ENCODE measurements at places on chromosomes 16 and 17. TPM values are rescaled to one million over a fixed set of nuclear protein-coding genes. Genes with fewer than 3 reads are reported as not detected.

GRCh38 chr17:28493460-28493859 lies 12.7 kb upstream of the FOXN1 start:
- peak; percentile 37 for DNase-seq

DNA sequence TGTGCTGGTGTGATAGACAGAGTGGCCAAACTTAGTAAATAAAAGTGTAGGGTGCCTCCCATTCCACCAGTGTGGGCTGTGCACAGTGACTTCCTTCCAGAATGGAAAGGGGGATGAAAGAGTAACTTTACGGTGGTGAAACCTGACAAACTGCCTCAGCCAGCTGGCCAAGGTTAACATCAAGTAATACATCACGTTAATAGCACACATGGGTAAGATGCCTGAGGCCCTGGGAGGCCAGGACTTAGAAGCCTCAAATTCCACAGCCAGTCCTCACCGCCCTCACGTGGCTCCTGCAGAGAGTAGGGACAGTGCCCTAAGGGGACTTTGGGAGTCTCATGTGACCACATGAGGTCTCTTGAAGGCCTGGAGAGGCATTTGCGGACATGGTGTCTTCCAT lies 14.1 kb downstream of the RMI2 start:
- no peak for DNase-seq

DNA sequence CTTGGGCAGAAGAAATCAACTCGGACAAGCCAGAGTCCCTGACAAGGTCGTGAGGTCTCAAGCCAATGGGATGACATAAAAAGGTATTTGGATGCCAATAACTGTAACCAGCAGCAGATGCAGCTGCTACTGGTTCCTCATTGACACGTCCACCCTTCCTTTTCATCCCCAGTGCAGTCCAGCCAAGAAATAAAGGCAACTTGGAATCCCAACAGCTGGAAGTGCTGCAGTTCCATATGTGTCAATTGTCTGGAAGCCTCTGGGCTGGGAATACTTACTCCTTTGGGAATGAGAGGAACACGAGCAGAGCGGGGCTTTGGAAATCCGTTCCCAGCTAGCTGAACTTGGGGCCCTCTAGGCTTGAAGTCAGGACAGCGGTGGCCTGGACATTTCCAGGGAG lies 360.4 kb upstream of the ZFHX3 start:
- no peak for DNase-seq

- DNase-seq, result no peak
These were observed 77.2 kb downstream of the NT5M start for GRCh38 chr17:17380145-17380925.

DNA sequence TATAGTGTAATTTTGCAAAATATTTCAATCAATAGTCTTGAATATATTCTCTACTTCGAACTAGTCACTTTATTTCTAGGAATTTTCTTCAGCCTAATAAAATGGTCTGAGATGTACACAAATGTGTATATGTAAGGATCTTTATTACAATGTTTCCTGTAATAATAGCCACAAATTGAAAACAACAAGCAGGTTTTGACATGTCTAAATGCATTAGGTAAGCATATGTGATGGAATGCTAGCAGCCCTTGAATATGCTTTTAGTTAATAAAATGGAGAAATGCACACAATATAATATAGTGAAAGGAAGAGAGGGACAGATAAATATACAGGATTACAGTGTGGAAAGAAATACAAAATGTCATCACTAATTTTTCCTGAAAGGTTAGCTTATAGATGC lies 196.5 kb upstream of the IRX5 start:
- DNase-seq, result no peak

- DNase-seq, result no peak
These were observed 4.6 kb upstream of the MAPK8IP3 start for GRCh38 chr16:1701216-1701878.

DNA sequence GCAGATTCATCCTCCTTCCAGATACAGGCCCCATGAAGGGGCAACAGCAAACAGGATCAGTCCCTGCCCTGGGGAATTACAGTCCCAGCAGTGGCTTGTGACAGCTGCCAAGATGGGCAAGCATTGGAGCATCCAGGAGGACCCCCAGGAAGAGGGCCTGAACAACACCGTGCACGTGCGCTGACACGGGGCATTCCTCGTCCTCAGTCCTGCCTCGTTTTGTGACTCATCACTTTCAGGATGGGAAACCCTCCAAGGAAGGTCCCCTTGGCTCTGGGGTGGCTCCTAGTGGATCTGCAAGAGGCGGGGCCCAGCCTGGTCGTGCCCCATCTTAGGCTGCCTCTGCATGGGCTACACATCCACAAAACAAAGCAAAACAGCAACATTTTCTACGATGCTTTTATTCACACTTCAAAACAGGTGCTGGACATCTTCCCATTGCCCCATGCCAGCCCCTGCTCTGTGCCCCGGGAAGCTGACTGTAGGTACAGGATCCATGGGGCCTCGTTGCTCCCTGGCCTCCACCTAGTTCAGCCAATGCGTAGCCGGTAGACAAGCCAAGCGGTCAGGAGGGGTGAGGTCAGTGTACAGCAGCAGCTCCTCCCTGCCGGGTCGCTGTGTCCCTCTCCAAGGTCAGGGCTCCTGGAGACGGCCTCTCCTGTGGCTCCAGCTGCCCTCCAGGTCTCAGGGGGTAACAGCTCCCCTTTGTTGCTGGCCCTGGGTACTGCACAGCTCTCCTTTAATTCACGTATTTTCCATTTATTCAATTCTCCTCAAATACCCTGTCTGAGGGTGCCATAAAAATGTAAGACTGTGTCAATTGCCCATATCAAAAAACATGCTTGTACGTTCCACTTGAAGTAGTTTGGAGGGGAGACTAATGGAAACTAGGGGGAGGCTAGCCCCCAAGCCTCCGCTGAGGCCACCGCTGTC lies 32.2 kb downstream of the ACTG1 start:
- peak; percentile 69 for DNase-seq

DNA sequence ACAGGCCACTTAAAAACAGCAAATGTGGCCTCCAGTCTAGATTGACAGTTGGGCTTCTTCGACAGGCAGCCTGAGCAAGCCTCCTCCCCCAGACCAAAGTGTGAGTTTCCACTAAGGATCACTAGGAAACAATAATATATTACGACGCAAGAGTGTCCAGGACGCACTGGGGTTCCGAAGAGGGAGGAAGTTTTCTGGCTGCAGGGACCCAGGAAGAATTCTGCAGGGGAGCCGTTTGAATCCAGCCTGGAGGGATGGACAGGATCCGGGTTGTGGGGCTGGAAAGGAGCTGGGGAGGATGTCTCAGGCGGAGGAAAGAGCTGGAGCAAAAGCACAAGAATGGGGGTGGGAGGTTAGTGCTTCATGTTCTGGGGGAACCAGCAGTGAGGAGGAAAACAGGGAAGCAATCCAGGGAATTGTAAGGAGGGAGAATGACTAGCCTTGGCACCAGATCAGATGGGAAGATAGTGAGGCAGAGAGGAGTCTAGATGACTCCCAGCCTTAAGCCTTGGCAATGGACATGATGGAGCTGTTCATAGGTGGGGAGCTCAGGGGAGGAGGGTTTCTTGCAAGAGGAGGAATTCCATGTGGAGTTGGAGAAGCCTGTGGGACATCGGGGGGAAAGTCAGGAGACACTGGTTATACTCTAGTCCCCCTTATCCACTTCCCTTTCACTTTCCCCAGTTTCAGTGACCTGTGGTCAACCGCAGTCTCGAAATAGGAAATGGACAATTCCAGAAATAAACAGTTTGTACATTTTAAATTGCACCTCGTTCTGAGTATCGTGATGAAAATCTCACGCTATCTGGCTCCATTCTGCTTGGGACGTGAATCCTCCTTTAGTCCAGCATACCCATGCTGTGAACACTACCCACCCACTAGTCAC lies 26.6 kb downstream of the NGFR start:
- DNase-seq, result no peak

DNA sequence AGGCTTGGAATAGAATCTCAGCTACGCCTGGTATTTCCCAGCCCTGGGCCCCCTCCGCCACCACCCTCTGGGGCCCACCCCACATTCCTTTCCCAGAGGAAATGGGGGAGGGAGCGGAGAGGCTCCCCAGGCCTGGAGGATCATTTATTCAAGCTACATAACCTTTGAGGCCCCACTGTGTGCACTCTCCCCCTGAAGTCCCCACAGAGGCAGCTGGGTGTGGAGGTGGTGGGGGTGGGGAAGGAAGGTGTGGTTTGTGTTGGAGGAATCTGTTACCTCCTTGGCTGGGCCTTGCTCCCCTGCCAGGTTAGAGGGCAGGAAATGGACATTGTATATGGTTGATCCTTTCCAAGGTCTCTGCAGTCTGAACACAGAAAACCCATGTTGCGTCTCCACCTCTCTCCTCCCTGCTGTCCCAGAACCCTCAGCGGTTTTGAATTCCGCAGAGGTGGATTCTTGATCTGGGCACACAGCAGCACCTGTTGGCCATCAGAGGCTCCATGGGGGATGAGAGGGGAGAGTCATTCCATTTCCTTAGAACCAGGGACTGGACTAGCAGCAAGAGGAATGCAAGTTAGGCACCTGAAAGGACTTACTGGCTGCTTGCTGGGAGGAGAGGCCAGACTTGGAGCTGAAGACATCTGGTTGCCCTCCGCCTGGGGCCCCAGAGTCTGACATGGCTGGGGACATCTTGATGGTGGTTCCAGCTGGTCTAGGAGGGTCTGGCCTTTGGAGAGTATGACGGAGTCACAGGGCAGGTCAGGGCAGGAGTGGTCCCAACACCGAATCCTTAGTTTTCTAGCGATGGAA lies 23.0 kb downstream of the ARHGAP23 start:
- peak; percentile 92 for DNase-seq

- no peak for DNase-seq
These were observed 15.9 kb upstream of the ARHGAP17 start for GRCh38 chr16:25031132-25031440.

- DNase-seq, result no peak
These were observed 16.9 kb upstream of the KDM6B start for GRCh38 chr17:7816926-7817642.

GRCh38 chr16:767743-768235 lies 7.3 kb downstream of the MSLN start:
- DNase-seq, result no peak

DNA sequence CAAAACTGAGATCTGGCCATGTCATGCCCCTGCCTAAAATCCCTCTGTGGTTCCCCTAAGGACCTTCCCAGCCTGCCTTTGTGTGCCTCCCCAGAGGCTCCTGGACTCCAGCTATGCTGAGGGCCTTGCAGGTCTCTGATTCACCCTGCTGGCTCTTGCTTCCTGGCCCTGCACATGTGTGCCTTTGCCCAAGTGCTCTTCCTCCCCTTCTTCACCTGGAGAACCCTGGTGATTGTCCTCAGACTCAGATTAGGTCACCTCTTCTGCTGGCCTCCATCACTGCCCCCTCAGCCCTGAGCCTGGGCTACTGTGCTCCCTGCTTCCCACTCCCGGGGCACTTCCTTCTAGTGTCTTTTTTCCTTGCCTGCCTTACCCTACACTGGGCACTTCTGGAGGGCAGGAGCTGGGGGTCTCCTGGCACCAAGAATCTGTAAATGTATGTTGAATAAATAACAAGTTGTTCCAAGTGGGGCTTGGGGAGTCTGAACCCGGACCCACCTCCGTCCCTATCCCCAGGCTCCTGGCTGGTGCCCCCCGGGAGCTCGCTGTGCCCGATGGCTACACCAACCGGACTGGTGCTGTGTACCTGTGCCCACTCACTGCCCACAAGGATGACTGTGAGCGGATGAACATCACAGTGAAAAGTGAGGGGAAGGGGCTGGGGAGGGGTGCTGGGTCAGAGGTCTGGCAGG lies 7.8 kb downstream of the ITGA3 start:
- peak; percentile 75 for DNase-seq

- no peak for DNase-seq
These were observed 31.1 kb upstream of the SLC47A1 start for GRCh38 chr17:19502517-19502916.

- DNase-seq, result no peak
These were observed 114.8 kb downstream of the METRNL start for GRCh38 chr17:83194186-83194561.

- DNase-seq, result no peak
These were observed 222.7 kb downstream of the LGALS9B start for GRCh38 chr17:20244671-20245070.

- peak; percentile 43 for DNase-seq
These were observed 63.5 kb downstream of the PCTP start for GRCh38 chr17:55814377-55814776.

DNA sequence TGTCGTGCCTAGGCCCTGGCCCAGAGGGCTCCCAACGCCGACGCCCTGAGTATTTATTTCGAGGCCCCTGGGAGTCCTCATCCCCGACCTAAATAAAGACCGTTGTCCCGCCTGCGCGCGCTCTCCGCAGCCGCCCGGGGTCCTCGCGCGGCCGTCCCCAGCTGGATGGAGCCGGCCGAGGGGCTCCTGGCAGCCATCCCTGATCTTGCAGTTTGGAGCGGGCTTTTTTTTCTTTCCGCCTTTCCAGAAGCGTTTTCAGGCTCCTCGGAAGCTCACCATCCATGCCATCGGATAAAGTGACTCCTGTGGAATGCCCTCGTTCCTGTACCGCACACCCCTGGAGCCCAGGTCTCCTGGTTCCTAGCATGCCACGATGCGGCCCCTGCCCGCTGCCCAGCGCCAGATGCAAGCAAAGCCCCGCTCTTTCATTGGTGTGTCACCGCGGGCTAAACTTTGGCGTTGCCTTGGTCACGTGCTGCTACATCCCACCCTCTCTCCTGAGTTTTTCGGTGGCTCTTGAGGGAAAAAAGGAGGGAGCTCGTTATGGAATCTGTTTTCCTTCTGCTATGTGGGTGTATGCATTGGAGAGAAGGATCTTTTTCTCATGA lies 716 bp downstream of the TMEM94 start:
- DNase-seq, result no peak

- DNase-seq, result no peak
These were observed 89.9 kb downstream of the ZNF778 start for GRCh38 chr16:89307421-89307805.

DNA sequence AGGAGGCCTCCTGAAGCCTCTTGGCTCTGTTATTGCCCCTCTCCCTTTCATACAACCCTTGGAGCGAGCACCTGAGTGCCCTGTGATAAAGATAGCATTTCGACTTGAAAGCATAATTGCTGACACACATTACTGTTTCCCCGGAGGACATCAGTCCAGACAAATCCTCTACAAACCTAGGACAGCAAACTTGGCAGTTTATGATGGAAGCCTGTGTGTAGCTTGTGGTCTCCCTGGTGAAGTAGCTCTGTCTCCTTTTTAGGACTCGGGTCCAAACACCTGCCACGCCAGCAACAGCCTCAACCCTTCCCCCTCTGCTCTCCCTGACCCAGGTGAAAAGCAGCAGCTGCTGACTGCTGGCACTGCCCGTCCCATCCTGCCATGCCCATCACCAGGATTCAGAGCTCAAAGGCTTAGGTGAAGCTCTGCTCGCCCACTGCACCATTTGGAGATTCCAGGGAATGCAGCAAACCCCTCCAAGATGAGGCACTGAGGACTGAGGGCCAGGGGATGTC lies 55.9 kb downstream of the IRX6 start:
- no peak for DNase-seq

The SSTR5 gene
- total RNA-seq, result not detected

The ZNF18 gene
- total RNA-seq, result 5.7 TPM

The SULT1A4 gene
- 2.0 TPM for total RNA-seq

The ANKS3 gene
- total RNA-seq, result 24.8 TPM

The LPCAT2 gene
- 11.5 TPM for total RNA-seq

The ADAP2 gene
- total RNA-seq, result not detected

Measured in HT1080 (cell line).